ENCODE measurements at places on chromosomes 1 and 21.

DNA sequence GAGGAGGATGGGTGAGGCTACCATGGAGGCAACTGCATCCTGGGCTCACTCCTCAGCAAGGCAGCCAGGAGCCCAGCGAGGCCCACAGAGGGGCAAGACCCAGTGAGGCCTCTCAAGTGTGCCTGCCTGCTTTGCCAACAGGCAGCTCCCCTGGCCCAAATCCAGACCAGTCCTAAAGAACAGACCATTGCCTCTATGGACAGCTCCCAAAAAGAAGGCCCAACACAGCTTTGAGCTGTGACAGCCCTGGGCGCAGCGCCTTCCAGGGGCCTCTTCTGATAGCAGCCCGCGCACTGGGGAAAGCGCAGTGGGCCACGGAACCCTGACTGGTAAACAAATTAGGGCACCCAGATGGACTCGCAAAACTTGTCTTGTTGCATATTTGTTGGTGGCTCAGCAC, 25.5 kb downstream of the C1orf198 start:
- no peak for DNase-seq

DNA sequence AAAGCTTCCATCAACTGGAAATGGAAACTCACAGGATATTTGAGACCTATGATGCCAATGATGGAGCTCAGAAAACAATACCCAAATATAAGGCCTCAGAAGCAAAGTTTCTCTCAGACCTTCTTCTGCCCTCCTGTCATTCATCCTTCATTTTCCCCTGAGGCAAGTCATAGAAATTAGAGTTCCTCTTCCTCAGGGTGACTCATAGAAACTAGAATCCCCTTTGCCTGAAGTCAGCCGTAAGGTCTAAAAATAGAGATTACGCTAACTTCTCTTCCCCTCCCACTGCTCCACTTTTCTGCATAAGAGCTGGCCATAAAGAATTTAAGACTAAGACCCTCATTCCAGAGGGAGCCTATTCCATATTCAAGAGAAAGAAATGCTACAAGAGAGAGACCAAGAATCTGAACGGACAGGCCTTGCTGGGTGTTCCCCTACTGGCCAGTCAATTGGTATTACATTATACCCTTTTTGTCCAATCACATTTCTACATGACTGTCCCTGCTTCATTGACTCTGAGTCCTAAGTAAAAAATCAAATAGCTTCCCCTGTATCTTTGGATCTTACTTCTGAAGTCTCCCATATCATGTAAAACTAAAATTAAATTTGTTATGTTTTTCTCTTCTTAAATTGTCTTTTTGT, 994.9 kb downstream of the ADGRL2 start:
- no peak for DNase-seq

DNA sequence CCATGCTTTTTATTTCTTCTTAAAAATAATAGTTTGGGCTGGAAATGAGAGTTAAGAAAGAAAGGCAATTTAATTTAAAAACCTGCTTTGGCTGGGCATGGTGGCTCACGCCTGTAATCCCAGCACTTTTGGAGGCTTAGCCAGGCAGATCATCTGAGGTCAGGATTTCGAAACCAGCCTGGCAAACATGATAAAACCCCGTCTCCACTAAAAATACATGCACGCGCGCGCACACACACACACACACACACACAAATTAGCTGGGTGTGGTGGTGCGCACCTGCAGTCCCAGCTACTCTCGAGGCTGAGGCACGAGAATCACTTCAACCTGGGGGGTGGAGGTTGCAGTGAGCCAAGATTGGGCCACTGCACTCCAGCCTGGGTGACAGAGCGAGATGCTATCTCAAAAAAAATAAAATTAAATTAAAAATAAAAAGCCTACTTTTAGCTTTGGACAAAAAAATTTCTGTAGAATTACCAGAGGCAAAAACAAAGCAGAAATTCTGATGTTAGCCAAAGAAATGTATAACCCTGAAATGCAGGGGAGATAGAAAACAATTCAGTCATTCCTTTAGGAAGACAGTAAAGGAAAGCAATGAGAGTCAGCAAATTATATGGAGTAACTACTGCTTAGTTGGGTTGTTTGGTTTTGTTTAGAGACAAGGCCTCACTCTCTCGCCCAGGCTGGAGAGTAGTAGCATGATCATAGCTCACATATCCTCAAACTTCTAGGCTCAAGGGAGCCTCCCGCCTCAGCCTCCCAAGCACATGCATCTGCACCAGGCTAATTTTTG, 15.7 kb upstream of the IPP start:
- DNase-seq = no peak

GRCh38 chr1:205496661-205497060, 7.8 kb upstream of the CDK18 start:
- no peak for DNase-seq

- no peak for DNase-seq
These were observed 108.9 kb upstream of the ZBTB40 start for GRCh38 chr1:22342734-22343191.
